Activated T-helper 1 cell treated with Interleukin-2 at 50 U/mL for 16 hours (primary cell): ENCODE measurements at places on chromosomes 5 and 9.

GRCh38 chr5:168603746-168604145, 24.6 kb upstream of the PANK3 start:
- no peak for DNase-seq

GRCh38 chr9:2359891-2360471, 261.6 kb upstream of the VLDLR start:
- DNase-seq: no peak

DNA sequence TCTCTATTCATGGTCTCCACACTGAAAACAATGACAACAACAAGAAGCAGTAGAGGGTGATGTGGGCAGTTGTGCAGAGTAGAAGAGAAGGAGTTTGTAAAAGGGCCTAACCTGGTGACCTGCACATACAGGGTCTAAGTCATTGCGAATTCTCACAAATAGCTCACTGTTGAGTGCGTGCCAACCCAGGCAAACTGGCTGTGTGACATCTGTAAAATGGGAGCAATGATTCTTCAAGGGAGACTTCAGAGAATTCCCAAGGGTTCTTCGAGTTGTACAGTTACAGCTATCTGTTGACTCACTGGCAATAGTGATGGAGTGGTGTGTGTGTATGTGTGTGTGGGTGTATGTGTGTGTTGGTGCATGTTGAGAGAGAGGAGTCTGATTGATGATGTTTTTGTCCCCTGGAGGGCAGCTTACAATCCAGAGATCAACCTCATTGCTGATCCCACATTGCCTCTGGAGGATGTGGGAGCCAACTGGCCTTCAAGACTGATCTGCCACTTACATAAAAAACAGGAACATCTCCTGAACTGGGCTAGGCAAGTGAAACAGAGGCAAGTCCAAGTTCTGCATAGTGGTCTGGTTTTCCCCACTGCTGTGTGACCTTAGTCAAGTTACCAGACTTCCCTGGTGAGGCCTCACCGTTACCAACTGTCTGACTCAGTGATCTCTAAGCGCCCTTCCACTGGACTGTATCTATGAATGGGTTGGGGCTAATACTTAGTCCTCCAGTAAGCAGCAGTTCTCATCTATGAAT, 3.2 kb downstream of the FAT2 start:
- no peak for DNase-seq

DNA sequence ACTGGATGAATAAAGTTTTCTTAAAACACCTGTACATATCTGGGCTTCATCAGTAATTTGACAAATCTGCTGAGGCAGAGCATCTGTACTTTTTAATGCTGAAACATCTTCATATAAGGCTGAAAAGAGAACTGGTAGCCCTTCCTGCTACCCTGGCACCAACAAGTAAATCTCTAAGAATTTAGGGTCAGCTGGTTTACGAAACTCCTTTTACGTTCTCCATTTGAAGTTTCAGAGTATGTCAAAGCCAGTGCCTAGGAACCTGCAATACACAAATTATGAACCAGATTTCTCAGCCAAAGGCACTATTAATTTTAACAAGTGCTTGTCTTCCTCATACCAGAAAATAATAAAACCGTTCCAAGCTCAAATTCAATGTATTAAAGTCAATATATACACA, 3.8 kb downstream of the ZFAND5 start:
- DNase-seq: no peak

GRCh38 chr9:68619072-68619471, 78.4 kb upstream of the TMEM252 start:
- DNase-seq: no peak

GRCh38 chr5:74441616-74442015, 198.9 kb downstream of the ENC1 start:
- no peak for DNase-seq

- DNase-seq: no peak
Measured at GRCh38 chr5:78275998-78276543, 18.4 kb downstream of the AP3B1 start.

DNA sequence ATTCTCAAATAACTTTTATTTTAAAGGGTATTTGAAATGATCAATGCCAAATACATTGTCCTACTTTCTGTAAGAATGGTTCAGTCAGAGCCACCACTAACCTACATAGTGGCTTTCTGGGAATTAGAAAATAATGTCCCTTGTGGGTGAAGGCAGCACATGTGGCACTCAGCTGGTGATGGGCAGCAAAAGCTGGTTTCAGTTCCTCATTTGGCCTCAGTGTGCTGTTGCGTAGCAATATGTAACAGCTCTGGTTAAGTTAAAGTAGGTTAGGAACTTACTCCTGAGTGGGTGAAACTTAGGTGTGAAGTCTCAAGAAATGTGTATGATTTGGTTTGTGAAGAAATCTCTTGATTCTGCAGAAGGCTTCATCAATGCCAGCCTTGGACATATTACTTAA, 99.6 kb upstream of the SPEF2 start:
- no peak for DNase-seq

DNA sequence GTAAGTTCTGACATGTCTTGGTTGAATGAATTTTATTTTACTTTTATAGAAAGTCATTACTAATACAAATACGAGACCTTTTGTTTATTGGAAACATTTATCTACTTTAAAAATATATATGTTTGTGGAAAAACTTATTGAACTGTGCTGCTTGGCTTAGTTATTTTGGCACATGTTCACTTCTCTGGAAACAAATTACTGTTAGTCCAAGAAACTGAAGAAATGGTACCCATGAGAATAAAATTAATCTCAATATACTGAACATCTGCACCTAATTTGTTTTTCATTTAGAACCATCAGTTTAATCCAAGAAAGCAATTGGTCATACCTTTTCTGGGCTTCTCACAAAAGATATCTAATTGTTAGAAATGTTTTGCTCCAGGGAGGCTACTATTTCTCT, 32.2 kb downstream of the INVS start:
- no peak for DNase-seq

- DNase-seq: no peak
Measured at GRCh38 chr5:81389025-81389424, 4.9 kb downstream of the ACOT12 start.

DNA sequence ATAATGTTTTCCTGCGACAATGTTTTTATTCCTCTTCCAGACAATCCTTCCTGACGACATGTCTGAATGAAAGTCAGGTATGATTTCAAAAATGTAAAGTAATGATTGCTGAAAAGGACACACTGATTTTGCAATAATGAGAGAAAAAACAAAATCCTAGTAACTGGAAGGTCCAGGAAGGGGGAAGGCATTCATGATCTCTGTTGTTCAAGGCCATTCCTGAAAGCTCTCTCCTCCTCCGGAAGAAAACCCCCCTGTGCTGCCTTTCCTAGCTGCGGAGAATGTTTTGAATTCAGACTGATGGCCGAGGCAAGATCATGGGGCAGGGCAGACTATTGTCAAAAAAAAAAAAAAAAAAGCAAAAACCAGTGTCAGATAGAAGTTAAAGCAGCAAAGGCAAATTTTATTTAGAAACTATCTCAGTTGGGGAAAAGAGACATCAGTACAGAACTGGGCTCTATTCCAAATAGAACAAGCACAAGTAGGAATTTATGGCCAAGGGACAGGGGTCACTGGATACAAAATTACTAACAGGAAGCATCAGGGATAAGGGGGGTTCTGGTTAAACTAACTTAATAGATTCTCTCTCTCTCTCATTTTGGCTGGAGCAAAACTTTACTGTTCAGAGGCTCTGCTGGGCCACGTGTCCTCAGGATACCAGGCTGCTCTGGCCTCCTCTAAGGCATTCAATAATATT, 36.5 kb upstream of the CTSV start:
- no peak for DNase-seq

- DNase-seq: no peak
Measured at GRCh38 chr9:86925686-86926085, 21.6 kb downstream of the GAS1 start.

DNA sequence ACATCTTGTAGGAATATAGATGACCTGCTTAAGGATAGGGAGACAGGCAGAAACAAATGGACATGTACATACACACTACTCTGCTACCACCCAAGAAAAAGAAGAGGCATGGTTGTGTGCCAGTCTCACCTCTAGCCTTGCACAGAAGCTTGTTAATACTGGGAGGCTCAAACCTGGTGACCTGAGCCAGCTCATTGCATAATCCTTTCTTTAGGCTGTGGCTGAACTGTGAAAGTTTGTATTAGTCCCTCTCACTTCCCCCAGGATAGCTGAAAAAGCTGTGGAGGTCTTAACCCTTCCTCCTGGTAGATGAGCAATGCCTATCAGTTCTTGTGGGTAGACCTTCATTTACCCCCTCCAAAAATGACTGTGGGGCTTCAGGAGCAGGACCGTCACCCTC, 28.7 kb downstream of the TPD52L3 start:
- DNase-seq: no peak
